ENCODE measurements at places on chromosomes 7 and 10.

GRCh38 chr10:132875435-132875834 is 66.9 kb downstream of the CFAP46 start:
- DNase-seq = no peak

- no peak for DNase-seq
These were observed 427.8 kb upstream of the LRGUK start for GRCh38 chr7:133699386-133699785.

- no peak for DNase-seq
These were observed 573.4 kb upstream of the CNTNAP2 start for GRCh38 chr7:145543242-145543641.

DNA sequence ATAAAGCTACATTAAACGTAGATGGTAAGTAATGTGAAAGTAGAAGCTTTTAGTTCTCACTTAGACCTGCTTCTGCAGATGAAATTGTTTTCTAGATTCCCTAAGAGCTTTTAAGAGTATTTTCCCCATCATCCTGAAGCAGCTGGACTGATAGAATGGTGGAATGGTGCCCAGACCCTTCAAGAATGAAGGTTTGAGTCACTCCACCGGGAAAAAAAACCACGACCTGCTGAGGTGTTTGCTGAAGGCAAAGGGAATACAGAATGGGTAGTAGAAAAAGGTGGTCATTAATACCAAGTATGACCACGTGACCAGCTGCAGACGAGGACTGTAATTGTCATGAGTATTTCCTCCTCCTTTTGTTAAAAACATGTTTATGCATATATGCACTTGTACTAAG is 79.2 kb upstream of the PTPRZ1 start:
- no peak for DNase-seq

DNA sequence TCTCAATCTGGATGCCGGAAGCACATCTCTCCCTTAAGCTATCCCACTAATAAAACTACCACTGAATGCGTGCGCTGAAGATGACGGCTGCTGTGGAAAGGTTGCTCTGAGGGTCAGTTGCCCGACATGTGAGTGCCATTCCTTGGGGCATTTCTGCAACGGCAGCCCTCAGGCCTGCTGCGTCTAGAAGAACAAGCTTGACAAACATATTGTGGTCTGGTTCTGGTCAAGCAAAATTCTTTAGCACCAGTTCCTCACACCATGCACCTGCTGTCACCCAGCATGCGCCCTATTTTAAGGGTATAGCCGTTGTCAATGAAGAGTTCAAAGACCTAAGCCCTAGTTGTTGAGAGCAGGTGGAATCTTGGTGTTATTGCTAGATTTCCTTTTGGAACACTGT is 184.2 kb downstream of the SRPK2 start:
- no peak for DNase-seq

GRCh38 chr7:130947792-130948580 is 214.0 kb upstream of the KLF14 start:
- no peak for DNase-seq

- no peak for DNase-seq
These were observed 12.2 kb downstream of the GSAP start for GRCh38 chr7:77403957-77404356.

- no peak for DNase-seq
These were observed 323.4 kb upstream of the DGKB start for GRCh38 chr7:15225981-15226380.

GRCh38 chr7:95859429-95859828 is 87.1 kb downstream of the DYNC1I1 start:
- no peak for DNase-seq

DNA sequence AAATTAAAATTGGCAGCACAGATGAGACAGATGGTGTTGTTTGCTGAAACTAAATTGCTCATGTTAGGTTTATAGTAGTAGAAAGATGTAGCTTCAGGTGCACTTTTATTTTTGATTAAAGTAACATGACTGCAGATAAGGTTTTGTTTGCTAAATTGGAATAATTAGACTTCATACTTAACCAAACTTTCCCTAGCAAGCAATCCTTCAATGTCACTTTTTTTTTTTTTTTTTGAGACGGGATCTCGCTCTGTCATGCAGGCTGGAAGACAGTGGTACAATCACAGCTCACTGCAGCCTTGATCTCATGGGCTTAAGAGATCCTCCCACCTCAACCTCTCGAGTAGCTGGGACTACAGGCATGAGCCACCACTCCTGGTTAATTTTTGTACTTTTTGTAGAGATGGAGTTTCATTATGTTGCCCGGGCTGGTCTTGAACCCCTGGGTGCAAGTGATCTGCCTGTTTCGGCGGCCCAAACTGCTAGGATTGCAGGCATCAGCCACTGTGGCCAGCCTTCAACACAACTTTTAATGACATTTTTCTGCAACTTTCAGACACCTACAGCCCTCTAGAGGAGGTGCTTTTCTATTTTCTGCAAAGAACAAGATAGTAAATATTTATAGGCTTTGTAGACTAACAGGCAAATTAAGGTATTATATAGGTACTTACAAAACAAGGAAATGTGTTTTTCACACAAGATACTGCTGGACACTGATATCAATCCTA is 84.8 kb upstream of the CCNY start:
- DNase-seq = no peak

GRCh38 chr7:150979713-150980390 is 1.7 kb upstream of the KCNH2 start:
- DNase-seq = no peak

- peak; percentile 28 for DNase-seq
These were observed 153.7 kb downstream of the DNAJB6 start for GRCh38 chr7:157490465-157490912.

DNA sequence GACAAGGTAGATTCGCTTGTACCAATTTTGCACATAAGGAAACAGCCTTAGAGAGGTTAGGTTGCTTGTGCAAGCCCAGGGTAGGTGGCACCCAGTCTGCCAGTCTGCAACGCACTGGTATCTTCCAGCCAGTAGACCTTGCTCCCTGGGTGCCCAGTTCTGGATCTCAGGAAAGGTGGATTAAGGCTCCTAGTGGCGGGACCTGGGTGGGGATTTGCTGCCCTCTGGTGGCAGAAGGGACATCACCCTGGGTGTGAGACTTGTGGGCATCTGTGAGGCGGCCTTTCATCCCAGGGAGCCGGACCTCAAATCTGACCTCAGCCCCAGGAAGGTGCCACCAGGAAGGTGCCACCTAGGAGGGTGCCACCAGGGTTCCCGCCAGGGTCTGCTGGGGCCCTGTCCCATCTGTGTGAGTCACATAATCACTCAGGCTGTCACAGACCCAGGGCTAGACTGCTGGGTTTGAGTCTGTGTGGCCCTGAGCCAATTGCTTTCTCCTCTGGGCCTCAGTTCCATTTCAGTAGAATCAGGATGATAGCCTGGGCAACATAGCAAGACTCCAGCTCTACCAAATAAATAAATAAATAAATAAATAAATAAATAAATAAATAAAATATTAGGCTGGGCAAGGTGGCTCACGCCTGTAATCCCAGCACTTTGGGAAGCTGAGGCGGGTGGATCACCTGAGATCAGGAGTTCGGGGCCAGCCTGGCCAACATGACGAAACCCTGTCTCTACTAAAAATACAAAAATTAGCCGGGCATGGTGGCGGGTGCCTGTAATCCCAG is 5.3 kb upstream of the PRKRIP1 start:
- peak; percentile 85 for DNase-seq

- no peak for DNase-seq
These were observed 484.0 kb upstream of the GALNT17 start for GRCh38 chr7:70647801-70648498.

DNA sequence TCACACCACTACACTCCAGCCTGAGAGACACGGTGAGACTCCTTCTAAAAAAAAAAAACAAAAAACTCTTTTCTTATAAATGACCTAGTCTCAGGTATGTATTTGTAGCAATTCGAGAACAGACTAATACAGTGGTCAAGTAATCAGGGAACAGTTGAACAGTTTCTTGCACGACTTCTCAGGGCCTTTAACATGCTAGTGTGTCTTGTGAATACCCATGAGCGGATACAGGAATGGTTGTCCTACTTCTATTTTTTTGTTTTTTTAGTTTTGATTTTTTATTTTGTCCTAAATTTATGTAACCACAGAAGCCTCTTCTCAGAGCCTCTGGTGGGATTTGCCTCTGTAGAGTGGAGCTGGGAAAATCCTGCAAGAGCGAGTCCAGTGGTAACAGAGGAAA is 71.0 kb upstream of the NANOS1 start:
- no peak for DNase-seq

DNA sequence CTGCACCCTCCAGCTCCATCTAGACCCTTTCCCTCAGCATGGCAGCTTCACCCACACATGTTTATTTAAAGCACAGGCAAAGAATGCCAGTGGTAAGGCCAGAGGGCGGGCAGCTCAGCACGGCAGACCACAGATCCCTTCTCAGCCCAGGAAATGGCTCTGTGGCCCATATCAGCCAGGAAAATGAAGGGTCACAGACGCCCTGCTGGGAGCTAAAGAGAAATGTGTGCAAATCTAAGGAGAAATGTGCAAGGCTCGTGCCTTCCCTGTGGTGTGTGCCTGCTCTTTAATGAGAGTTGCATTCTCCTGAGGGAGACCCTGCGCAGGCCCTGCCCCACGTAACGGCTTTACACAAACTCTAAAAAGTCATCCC is 23.0 kb downstream of the PTPRN2 start:
- no peak for DNase-seq

DNA sequence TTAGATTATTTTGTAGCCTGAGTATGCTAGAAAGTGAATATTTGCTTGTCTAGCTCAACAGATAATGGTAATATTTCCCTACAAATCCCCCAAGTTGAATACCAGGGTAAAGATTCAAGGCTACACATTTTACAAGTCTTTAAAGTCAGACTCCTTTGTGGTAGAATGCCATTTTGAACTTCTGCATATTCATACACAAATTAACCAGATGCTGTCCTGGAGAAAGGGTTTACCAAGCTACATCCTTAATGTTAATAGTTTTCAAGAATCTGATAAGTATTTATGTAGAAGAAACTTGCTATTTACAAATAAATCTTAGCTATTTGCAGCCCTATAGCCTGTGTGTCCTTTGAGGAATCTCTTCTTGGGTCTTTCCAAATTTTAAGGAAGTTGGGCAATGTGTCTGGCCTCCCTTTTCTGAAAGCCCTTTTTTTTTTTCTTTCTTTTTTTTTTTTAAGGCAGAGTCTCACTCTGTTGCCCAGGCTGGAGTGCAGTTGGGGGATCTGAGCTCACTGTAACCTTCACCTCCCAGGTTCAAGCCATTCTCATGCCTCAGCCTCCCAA is 82.6 kb downstream of the CPEB3 start:
- DNase-seq = no peak

DNA sequence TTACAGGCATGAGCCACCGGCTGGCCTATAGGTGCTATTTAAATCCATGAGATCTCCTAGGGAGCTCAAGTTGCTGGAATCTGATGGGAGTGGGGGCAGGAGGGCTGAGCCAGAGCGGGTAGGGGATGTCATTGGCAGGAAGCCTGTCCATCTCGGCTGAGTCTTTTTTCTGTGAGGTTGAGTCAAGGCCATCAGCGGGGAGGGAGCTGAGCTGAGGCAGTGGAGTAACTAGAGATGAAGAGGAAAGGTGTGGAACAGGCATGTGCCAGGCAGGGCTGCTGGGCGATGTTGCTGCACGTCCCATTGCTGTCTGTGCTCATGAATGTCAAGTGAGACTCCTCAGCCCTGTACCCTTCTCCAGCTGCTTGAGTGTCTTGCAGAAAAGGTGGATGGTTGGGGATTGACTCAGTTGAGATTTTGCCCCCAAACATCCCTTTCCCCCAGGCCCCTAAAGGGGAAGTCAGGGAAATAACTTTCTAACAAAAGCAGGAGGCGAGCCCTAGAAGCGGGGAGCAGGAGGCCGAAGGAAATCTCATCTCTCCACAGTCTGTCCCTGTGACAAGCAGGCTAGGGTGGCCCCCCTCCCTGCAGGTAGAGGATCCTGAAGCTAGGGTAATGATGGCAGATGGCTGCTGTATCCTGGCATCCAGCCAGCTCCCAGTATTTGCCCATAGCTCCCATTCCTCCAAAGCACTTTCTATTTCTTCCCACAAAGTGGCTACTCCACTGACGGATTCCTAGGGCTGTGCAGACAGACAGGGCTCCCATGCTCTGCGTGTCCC is 5.4 kb downstream of the ATP6V1F start:
- DNase-seq = no peak

GRCh38 chr10:92014620-92015019 is 91.0 kb downstream of the BTAF1 start:
- DNase-seq = no peak

DNA sequence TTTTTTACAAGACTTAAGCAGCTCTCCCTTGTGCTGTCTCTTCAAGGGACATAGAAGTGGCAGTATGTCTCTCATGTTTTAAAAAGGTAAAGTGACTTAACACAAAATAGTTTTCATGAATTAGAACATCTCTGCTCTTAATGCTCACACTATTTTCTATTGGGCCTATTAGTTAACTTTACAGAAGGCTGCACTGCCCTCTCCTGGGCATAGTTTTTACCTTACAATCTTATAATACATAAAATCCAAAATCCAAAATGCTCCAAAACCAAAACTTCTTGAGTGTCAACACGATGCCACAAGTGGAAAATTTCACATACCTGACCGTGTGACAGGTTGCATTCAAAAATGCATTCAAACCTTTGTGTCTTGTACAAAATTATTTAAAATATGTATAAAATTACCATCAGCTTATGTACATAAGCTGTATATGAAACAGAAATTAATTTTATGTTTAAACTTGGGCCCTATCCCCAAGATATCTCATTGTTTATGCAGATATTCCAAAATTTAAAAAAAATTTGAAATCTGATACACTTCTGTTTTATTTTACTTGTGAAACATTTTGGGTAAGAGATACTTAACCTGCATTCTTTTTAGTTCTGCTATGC is 25.8 kb downstream of the TES start:
- DNase-seq = peak; percentile 54

DNA sequence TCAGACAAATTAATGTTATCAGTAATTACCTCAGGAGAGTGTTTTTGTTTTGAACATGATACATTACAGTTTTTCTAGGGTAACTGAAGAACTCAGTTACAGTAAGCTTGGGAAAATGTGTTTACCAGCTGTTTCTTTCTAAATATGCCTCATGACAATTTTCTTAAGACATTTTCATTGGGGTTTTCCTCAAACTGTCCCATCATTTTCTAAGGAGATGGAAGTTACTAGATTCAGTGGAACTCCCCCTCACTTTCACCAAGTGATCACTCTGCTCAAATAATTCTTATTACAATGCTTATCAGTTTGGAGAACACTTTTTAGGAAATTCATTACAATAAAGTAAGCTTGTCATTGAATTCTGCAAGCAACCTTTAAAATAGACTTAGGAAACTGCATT is 6.4 kb upstream of the SPAG6 start:
- no peak for DNase-seq

DNA sequence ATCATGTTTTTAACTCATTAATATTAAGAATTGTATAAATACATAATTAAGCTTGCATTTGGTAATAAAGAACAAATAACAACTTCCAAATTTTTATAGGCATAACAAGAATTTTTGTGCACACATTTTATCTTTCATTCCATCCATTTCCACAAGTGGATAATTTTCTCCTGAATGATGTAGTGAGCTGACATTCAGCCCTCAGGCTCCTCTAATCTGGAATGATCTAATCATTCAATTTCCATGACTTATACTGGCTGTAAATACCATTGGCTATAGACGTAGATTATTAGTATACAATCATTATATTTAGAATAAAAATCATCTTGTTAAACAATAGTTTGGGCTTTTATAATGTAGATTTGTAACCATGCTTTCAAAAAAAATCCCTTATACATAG is 287.2 kb upstream of the GHITM start:
- no peak for DNase-seq

GRCh38 chr10:110824152-110824441 is 47.6 kb upstream of the PDCD4 start:
- DNase-seq = no peak

GRCh38 chr10:21989453-21990154 is 13.9 kb downstream of the DNAJC1 start:
- no peak for DNase-seq

Measured in posterior cingulate gyrus (tissue), 11 donors.